NCI-H1048 (cell line): ENCODE measurements at places on chromosomes 7 and 10.

- DNase-seq: no peak
These were observed 99.9 kb downstream of the LRRN3 start for GRCh38 chr7:111190804-111191203.

DNA sequence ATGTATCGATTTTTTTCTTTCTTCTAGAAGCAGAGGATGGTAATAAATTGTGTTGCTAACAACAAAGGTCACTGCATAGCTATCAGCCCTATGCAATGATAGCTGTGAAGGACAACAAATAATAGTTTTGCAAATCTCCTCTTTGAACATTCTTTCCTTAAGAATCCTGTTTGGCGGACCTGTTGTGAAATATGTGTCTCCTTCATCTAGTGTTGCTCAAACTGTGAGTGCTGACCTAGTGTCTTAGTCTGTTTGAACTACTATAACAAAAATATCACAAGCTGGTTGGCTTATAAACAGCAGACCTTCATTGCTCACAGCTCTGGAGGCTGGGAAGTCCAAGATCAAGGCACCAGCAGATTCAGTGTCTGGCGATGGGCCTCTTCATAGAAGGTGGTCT is 53.7 kb downstream of the CAV1 start:
- no peak for DNase-seq

DNA sequence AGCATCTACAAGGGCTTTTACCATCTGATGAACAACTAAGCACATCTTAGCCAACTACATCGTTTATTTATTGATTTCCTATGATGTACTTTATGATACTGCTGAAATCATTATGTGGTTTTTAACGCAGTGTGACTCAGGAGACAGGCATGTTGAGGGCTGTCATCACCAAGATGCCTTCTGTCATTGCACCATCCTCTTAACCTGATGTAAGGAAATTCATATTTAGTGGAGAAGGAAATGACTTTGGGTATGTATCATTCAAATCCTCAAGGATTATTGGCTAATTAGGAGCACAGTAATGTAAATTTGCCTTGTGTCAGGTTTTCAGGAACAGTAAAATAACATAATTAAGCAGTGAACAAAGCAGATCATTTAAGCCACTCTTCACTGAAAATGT is 138.5 kb upstream of the MGMT start:
- DNase-seq: no peak

GRCh38 chr7:26587536-26587935 is 276.9 kb downstream of the SKAP2 start:
- DNase-seq: no peak
